CD4-positive, alpha-beta T cell treated with Interleukin-15 for 4 hours (primary cell): ENCODE measurements at places on chromosomes 2 and 18.
A peak's percentile ranks its signal among the peaks of the same experiment; 100 is the strongest.

DNA sequence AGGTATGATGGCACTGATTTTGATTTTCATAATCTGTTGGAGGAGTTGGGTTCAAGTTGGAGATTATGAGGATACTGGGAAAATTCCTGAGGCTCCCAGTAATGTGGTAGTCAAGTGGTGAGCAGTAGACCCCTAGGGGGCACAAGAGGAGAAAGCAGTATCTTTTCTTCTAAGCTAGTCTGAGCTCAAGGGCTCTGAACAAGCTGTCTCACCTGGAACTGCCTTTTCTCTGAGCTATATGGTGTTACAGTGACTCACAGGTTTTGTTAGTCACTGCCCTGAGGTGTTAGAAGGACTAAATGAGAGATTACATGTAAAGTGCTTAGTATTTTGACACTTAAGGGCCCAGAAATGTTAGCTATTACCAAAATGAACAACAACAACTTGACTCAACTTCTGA lies 42.2 kb downstream of the CD302 start:
- peak; percentile 33 for DNase-seq

GRCh38 chr2:63576546-63576945 lies 11.7 kb downstream of the WDPCP start:
- no peak for DNase-seq

DNA sequence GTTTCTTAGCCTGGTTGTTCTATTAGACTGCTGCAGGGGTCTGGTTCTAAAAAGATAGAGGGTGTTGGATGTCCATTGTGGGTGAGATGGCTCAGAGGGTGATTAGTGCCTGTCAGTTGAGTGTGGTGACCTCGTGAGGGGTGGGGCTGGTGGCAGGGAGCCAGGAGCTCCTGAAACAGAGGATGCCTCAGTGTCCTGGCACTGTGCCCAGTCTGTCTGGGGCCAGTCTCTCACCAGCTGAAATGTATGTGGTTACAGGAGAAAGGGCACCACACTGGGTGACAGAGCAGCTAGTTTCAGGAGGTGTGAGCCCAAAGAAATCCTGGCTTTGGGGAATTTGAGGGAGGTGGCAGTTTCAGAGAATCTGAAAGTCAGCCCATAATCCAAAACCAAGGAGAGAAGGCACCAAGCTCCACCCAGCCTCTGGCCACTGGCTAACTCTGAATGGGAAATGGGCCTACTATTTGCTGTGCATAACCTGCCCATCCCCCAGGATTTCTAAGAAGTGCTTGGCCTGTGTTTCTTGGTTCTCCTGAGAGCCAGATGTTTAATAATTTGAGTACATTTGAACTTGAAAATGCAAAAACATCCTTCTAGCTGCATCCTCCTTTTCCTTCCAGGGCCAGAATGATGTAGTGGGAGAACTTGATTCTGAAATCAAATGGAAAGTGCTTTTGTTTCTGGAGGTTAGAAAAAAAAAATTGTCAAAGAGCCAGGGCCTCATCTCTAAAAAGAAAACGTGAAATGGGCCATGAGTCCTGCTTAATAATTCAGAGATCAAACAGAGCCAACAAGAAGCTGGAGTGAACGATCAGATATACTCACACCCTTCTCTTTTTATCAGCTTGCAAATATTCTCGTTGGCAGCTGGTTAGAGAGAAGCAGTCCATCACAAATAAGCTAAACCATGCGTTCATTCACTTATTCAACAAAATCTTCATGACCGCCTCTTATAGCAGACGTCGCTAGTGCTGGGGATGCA lies 92.3 kb downstream of the B3GNT2 start:
- peak; percentile 71 for DNase-seq

GRCh38 chr2:64362562-64363026 lies 91.4 kb upstream of the LGALSL start:
- DNase-seq = no peak

GRCh38 chr2:168916331-168916675 lies 15.2 kb downstream of the G6PC2 start:
- DNase-seq = no peak

- DNase-seq = no peak
These were observed 734 bp downstream of the SLC25A12 start for GRCh38 chr2:171893196-171893823.

GRCh38 chr18:6145645-6146306 lies 250.5 kb upstream of the TMEM200C start:
- no peak for DNase-seq

DNA sequence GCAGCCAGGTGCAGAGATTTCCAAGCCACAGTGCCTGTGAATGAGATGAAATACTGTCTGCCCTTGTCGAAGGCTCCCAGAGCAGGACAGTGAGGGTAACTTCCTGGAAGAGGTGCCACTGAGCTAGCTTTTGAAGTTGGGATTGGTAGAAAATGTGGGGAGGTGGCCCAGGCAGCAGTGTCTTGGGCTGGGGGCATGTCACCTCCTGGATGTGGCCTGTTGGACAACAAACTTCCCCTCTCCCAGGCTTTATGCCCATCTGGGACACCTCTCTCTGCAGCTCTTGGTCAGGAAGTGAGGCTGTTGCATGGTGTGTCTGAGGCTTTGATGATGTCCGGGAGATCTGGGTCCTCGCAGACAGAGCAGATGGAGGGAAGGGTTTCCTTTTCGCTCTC lies 151.4 kb downstream of the DYSF start:
- DNase-seq = no peak

GRCh38 chr2:170113168-170113894 lies 64.6 kb upstream of the MYO3B start:
- DNase-seq = no peak

GRCh38 chr18:6546229-6546628 lies 131.5 kb upstream of the L3MBTL4 start:
- no peak for DNase-seq

DNA sequence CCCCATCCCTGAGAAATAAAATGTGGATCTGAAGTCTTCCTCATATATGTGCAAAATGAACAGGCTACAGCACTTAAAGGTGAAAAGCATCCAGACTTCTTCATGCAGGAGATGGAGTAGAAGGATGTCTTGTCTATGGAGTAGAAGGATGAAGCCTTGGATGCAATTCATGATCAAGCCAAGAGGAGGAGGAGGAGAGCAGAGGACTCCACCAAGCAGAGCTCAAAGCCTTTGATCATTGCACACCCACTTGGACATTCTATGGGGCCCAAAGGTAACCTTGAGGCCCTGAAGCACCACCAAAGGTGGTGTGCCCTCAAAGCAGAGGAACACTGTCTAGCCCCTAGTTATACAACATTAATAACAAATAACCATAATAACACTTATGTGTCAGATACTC lies 17.3 kb downstream of the ACMSD start:
- DNase-seq = no peak

- DNase-seq = no peak
These were observed 429.0 kb upstream of the PIK3C3 start for GRCh38 chr18:41526054-41526453.

- peak; percentile 20 for DNase-seq
These were observed 36.0 kb upstream of the TTC27 start for GRCh38 chr2:32591669-32592463.

GRCh38 chr2:140498360-140498759 lies 1632.5 kb downstream of the LRP1B start:
- no peak for DNase-seq

DNA sequence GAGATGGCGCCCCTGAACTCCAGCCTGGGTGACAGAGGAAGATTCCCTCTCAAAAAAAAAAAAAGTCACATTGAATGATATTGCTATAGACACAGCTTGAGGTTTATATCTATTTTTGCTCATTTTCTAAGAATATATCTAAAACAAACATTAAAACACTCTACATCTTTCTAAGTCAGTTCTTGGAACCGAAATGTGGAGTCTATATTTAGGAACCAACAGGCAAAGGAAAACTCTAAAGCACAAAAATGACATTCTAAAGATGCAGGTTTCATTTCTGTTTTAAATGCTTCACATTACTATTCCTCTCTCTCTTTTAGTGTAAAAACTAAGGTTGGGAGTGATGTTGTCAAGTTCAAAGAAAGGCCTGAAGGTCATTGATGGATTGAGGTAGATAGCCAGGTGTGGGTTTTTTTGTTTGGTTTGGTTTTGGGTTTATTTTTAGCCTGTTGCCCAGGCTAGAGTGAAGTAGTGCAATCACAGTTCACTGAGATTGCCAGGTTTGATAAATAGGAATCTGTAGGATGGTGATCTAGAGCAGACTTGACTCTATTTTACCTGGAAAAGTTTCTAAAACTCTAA lies 194.0 kb upstream of the RBBP8 start:
- DNase-seq = no peak

DNA sequence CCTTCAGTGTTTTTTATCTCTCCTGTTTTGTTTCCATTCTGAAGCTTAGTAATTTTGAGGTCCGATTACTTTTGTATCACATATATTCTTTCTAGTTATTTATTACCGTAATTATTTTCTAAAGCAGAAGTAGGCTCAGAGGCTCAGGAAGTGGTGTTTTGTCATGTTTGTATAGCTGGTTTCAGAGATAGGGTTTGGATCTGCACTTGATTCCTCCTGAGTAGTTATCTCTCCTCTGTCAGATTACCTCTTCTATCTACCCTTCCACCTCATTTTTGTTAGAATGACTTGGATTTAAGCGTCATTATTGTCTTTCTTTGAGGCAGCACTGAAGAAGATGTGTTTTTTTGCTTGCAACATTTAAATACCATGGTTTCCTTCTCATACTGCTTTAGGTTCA lies 95.4 kb downstream of the MTA3 start:
- DNase-seq = no peak

GRCh38 chr18:2111456-2111855 lies 459.8 kb downstream of the METTL4 start:
- no peak for DNase-seq

DNA sequence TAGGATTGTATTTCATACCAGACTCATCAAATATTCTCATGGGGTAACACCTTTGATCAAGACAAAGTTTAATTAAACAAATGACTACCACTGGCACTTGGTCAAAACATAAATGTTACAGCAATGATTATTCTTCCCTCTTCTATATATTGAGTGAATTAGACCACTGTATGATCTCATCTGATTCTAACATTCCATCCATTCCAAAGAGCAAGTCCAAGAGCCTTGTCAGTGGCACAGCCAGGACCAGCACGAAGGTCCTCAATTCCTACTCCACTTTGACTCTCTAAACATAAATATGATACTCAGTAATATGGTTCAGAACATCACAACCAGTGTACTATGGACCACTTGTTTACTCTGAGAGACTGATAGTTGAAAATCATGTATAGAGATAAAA lies 86.4 kb downstream of the AP1S3 start:
- DNase-seq = no peak

DNA sequence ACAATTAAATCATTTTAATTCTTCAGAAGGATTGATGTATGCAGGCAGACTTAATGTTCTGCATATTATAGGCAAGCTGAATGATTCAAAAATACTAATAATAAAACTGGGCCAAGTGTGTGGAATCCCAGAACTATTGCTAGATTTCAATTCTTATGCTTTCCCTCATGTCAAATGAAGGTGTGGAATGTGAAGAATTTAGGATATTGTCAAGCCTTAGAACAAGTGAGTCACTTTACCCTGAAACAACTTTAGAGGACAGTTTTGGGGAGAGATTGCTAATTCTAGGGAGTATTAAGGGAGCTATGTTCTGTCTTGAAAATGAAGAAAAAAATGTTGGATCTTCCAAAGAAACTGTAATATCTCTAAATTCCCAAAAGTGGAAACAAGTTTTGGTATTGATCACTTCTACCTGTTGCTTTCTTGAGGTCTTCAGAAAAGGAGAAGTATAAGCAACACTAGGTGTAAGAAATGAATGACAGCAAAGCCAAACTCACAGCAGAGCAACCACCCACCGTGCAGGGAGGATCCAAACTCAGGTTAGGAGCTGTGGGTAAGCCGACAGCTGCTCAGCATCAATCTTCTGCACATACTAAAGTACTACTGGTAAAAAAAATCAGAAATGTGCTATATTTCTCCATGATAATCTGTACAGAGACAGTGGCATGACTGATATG lies 818.1 kb downstream of the SLC4A3 start:
- no peak for DNase-seq

GRCh38 chr2:215277944-215278343 lies 33.9 kb upstream of the ATIC start:
- no peak for DNase-seq

DNA sequence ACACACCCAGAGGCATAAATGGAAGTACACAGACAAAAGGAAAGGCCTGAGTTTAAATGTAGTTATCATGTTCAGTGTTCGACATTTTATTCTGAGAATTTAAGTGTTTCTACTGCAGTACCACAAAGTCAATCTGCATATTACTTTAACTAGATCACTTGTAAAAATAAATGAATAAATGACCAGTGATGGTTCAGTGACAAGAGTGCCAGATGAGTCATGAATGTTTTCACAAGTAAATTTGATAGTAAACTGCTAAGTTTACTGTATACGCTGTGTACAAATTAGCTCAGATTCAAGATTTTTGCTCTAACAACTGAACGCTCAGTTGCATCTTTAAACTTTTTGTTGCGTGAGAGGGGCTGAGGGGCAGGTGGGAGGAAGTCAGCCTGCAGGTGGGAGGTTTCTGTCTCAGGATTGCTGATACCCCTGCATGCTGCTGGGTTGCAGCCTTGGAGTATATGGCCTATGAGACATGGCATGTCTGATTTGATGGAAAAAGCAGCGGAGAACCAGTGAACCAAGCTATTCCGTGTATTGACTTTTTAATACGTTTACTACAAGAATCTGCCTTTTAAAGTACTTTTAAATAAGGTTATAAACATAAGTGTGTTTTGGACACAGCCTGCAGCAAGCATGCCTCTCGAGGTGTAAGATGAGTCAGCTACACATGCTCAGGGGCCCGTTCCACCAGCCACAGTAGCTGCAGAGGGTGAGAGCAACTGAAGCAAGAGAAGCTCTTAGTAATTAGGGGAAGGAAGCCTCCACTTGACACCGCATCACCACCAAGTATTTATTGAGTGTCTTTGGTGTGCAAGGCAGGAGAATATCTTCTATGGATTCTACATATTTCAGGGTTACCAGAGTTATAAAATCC lies 245.1 kb downstream of the NEDD4L start:
- no peak for DNase-seq

- DNase-seq = no peak
These were observed 64.6 kb downstream of the NAB1 start for GRCh38 chr2:190713471-190713870.

DNA sequence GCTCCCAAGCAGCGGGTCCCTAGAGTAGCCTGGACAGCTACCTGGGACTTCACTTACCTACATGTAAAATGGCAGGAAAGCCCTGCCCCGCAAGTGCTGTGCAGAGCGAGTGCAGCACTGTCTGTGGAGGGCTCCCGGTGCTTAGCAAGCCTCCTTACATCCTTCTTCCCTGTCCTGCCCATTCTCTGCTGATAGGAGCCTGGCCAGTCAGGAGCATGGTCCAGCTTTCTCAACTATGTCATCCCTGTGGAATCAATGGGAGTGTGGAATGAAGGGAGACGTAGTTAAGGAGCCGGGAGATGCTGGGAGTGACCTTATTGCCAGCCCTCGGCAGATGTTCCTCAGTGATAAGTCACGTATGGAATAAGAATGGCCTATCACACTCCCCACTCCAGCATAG lies 661.9 kb upstream of the ID2 start:
- no peak for DNase-seq

GRCh38 chr2:11749646-11750349 lies 3.4 kb downstream of the LPIN1 start:
- DNase-seq = no peak
